ENCODE measurements at places on chromosomes 4 and X. TPM values are rescaled to one million over a fixed set of nuclear protein-coding genes. Genes with fewer than 3 reads are reported as not detected.

The PGAM4 gene
- not detected for total RNA-seq

The EGFL6 gene
- not detected for total RNA-seq

The FAM13A gene
- 16.7 TPM for total RNA-seq

DNA sequence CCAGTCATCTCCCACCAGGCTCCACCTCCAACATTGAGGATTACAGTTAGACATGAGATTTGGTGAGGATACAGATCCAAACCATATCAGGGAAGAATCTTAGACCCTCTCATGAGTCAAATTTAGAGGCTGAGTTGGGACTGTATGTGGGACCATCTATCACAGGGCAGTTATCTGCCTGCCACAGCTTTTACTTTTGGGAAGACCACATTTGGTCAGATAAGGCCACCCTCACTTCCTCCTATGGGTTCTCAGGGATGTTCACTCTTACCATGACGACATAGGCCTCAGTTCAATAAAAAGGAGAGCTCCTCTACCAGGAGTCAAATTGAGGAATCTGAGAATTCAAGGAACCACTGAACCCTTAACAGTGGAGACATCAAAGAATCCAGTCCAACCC is 2.1 kb downstream of the MAGEB2 start:
- no peaks in the 10 kb centered on the region for H3K4me1 ChIP-seq
- no peak overlapping the region for H3K4me3 ChIP-seq
- H3K27me3 ChIP-seq = peaks cover 5% of the 10 kb centered on the region
- H3K36me3 ChIP-seq = no peaks in the 10 kb centered on the region

- DNase-seq = no peak
- no peak overlapping the region for H3K4me3 ChIP-seq
- H3K4me1 ChIP-seq = no peaks in the 10 kb centered on the region
- H3K27ac ChIP-seq = no peak overlapping the region
- H3K27me3 ChIP-seq = no peaks in the 10 kb centered on the region
These were observed 37.1 kb downstream of the SPANXN2 start for GRCh38 chrX:143683486-143683885.

DNA sequence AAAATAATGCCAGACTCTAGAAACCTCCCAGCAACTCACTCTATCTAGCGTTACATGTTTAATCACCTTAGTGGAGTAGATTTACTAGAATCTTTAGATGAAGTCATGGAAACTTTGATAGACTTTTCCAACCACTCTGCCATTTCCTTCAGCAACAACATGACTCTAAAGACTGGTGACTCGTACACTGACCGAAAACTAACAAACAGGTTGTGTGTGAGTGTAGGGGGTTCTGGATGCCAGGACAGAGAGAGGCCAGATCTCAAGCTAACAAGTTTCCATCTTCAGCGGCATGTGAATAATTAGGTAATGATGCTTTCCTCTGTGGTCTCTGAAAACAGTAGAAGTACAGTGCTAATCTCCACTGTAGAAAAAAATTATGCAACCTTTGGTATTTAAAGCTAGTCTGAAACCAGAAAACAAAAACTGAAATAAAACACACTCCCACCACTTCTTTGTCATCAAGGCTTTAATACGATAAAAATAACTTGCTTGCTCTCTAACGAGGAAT is 286.4 kb downstream of the PRDM5 start:
- no peaks in the 10 kb centered on the region for H3K27me3 ChIP-seq
- no peaks in the 10 kb centered on the region for H3K4me1 ChIP-seq
- H3K4me3 ChIP-seq = no peak overlapping the region
- no peak for DNase-seq
- H3K36me3 ChIP-seq = no peaks in the 10 kb centered on the region

DNA sequence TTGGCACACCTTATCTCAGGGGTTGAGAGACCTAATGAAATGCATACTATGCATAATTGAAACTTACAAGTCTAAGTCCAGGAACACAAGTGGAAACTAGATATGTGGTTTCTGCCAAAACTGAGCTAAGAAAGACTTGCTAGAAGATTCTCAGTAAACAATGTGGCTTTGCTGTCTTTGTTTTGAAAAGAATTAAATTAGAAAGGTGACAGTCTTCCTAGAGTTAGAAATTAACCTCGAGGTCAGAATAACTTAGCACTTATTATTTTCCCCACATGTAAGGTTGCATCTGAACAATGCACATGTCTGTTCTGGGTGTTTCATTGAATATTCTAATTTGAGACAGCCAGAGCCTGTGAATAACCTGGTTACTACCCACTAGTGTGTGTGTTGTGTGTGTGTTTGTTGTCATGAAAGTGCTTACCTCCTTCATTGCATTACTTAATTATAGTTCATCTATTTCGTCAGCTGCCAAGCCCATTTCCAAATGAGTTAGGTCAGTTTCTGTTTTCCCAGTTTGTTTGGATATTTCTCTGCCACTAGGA is 1.5 kb downstream of the EREG start:
- no peak overlapping the region for H3K4me3 ChIP-seq
- no peak for DNase-seq
- no peaks in the 10 kb centered on the region for H3K36me3 ChIP-seq
- H3K27me3 ChIP-seq = peaks cover 4% of the 10 kb centered on the region

DNA sequence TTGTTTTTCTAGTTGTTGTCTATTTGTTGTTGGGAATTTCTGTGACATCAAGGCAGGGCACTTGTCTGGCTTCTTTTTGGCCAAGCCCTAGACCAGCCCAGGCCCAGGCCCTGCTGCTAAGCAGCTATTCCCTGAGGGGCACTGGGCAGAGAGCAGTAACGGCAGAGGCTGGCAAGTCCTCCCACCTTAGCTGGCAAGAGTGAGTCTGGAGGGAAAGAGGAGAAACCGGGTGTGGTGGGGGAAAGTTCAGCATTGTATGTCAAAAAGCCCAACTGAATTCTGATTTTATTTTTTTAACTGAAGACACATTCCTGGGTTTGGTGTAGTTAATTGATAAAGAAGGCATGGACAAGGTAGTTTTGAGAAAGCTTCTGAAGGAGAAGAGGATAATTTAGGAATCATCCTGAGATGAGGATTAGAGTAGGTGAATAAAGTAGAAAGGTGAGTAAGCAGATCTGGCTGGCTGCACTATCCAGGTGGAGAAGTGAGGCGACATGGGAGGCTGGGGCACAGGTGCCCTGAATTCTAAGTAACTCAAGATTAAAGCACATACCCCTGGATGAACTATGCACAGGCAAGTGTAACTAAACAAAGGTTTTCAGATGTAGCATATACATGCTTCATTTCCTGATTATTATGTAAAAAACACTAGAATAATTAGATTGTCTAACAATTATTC is 57.4 kb downstream of the TAPT1 start:
- DNase-seq = no peak
- peaks cover 3% of the 10 kb centered on the region for H3K27me3 ChIP-seq
- H3K27ac ChIP-seq = no peak overlapping the region
- peaks cover 17% of the 10 kb centered on the region for H3K36me3 ChIP-seq
- H3K4me1 ChIP-seq = peaks cover 22% of the 10 kb centered on the region
- H3K4me3 ChIP-seq = peak overlapping the region; percentile 80

DNA sequence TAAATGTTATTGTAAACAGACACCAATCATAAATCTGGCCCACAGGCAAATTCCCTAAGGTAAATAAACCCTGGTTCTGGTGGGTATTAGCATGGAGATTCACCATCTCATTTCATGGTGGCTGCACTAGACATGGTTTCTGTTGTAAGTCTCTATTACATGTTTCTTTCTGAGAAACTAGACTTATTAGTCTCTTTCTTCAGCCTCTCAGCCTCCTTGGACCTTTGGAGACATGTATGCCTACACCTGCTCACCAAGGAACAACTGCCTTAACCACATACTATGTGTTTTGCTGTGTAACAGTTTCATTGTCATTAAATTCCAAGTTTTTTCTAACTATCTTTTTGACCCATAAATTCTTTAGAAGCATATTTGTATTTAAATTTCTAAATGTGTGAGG is 13.1 kb downstream of the DDIT4L start:
- no peaks in the 10 kb centered on the region for H3K36me3 ChIP-seq
- H3K4me3 ChIP-seq = no peak overlapping the region
- no peak overlapping the region for H3K27ac ChIP-seq
- H3K4me1 ChIP-seq = peaks cover 3% of the 10 kb centered on the region
- DNase-seq = no peak
- H3K27me3 ChIP-seq = peaks cover under 1% of the 10 kb centered on the region

- H3K27ac ChIP-seq = no peak overlapping the region
- H3K27me3 ChIP-seq = peaks cover 1% of the 10 kb centered on the region
- H3K36me3 ChIP-seq = peaks cover 7% of the 10 kb centered on the region
- peaks cover 5% of the 10 kb centered on the region for H3K4me1 ChIP-seq
- DNase-seq = no peak
These were observed 12.0 kb downstream of the TMSB4X start for GRCh38 chrX:12986886-12987285.

The LIMCH1 gene
- total RNA-seq = 257 TPM

The HHIP gene
- 0.46 TPM for total RNA-seq

The CAPN6 gene
- 1.5 TPM for total RNA-seq

The NHSL2 gene
- 57.6 TPM for total RNA-seq

The NPY1R gene
- 2.6 TPM for total RNA-seq

The MSANTD1 gene
- 0.97 TPM for total RNA-seq

DNA sequence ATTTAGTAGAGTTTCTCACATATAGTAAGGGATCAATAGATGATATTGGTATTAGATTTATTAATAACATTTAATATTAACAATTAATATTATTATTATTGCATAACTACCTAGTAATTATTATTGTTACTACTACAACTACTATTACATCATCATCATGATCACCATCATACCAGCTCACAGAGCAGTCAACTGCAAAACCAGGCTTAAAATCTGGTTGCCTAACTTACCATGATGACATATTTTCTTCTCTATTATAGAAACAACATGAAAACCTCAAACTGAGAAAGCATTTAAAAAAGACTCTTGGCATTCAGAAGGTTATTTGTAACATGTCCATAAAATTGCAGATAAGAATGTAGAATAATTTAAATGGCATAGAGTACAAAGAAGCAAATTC is 247.0 kb upstream of the TTC29 start:
- H3K27ac ChIP-seq = no peak overlapping the region
- no peaks in the 10 kb centered on the region for H3K4me1 ChIP-seq
- no peak for DNase-seq
- H3K27me3 ChIP-seq = peaks cover 2% of the 10 kb centered on the region
- no peak overlapping the region for H3K4me3 ChIP-seq

DNA sequence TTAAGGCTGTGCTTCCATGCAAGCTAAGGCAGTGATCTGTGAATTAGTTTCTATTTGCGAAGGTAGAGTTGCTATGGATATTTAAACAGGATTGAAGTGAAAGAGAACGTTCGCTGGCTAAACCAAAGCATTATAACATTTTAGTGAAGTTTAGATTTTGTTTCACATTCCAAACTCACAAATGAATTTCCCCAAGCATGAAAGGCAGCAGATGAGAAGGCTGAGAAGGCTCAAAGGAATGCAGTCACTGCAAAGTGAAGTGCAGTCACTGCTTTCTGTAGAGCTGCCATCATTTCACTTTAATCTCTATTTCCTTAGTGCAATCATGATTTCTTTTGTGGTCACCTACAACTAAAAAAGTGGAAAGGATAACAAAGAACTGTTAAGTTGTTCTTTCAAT is 334.7 kb upstream of the NR3C2 start:
- H3K4me3 ChIP-seq = no peak overlapping the region
- no peaks in the 10 kb centered on the region for H3K36me3 ChIP-seq
- DNase-seq = no peak
- peaks cover 4% of the 10 kb centered on the region for H3K4me1 ChIP-seq
- H3K27me3 ChIP-seq = no peaks in the 10 kb centered on the region

- peaks cover 3% of the 10 kb centered on the region for H3K4me1 ChIP-seq
- no peak overlapping the region for H3K27ac ChIP-seq
- H3K4me3 ChIP-seq = no peak overlapping the region
- H3K36me3 ChIP-seq = no peaks in the 10 kb centered on the region
- peaks cover 14% of the 10 kb centered on the region for H3K27me3 ChIP-seq
- DNase-seq = no peak
These were observed 84.3 kb upstream of the DHRSX start for GRCh38 chrX:2585158-2585470.

DNA sequence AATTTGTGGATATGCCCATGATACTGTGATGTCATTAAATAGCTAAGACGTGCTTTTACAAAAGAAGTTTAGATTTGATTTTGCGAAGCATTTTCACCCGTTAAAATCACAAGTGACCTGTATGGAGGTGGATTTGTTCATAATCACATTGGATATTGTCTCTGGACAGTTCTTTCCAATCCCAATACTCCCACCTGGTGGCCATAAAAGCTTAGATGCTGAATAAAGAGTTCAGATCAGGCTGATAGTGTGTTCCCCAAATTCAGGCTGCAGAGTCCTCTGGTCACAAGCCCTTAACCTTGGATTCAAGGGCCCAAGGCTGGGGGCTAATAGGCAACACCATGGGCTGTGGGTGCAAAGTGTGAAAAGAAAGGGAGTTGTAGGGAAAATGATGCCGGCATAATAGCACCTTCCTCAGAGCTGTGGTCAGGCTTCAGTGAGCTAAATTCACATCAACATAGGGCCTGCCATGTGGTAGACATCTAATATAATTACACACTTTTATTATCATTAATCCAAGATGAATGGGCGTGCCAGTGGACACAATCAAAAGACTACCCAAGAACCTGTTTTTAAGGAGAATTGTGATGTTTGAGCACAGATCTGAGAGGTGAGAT is 28.1 kb downstream of the SMIM43 start:
- no peak overlapping the region for H3K4me3 ChIP-seq
- no peaks in the 10 kb centered on the region for H3K27me3 ChIP-seq
- no peaks in the 10 kb centered on the region for H3K4me1 ChIP-seq
- no peaks in the 10 kb centered on the region for H3K36me3 ChIP-seq
- peak; percentile 48 for DNase-seq

DNA sequence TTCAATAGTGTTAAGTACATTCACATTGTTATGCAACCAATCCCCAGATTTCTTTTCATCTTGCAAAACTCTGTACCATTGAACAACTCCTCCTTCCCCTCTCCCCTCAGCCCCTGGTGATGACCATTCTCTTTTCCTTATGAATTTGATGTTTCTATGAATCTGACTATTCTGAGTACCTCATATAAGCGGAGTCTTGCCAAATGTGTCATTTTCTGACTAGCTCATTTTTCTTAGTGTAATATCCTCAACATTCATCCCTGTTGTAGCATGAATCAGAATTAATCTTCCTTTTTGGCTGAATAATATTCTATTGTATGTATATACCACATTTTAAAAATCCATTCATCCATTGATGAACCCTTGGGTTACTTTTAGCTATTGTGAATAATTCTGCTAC is 34.0 kb downstream of the SMIM20 start:
- H3K36me3 ChIP-seq = no peaks in the 10 kb centered on the region
- peaks cover 16% of the 10 kb centered on the region for H3K4me1 ChIP-seq
- no peak overlapping the region for H3K27ac ChIP-seq

DNA sequence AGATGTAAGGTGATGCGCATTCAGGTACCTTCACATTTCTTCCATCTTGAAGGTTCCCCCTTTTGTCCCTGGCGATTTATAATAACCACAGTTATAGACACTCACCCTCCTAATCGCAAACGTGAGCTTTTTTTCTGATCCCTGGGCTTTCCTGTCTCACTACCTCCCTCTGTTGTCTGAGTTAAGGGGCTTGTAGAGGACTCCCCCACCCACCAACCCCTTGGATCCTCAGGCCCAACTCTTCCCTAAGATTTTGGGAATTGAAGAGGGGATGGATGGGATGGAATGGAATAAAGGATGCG is 1.4 kb downstream of the CNKSR2 start:
- H3K4me1 ChIP-seq = no peaks in the 10 kb centered on the region
- no peaks in the 10 kb centered on the region for H3K36me3 ChIP-seq
- H3K4me3 ChIP-seq = peak overlapping the region; percentile 79
- peak; percentile 1 for DNase-seq
- no peak overlapping the region for H3K27ac ChIP-seq
